ENCODE measurements at places on chromosomes 5 and 9.

GRCh38 chr9:29575219-29575618, 2001.9 kb upstream of the C9orf72 start:
- no peak for DNase-seq

GRCh38 chr5:132434416-132435286, 55.9 kb downstream of the IRF1 start:
- DNase-seq, result no peak

GRCh38 chr9:101636247-101636646, 41.5 kb upstream of the PPP3R2 start:
- no peak for DNase-seq

DNA sequence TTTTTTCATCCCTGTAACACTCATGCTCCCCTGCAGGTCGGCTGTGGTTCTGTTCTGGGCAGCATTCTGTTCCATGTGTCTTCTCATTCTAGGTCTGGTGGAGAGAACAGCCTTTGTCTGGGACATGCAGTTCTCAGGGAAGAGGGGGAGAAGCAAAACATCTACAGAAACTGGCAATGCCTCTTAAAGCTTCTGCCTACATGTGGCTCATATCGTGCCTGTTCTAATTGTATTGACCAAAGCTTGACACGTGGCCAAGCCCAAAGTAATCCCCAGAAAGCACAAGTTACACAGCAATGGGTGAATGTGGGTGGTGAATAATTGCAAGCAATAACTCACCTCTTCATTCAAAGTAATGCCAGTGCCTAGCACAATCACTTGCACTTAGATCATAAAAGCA, 218.2 kb upstream of the IL12B start:
- no peak for DNase-seq

- DNase-seq, result no peak
These were observed 16.1 kb upstream of the TTLL11 start for GRCh38 chr9:122109035-122109813.

- no peak for DNase-seq
These were observed 289.2 kb upstream of the DMRT1 start for GRCh38 chr9:551986-552929.

- DNase-seq, result no peak
These were observed 88.1 kb downstream of the KDM4C start for GRCh38 chr9:6845880-6846279.

DNA sequence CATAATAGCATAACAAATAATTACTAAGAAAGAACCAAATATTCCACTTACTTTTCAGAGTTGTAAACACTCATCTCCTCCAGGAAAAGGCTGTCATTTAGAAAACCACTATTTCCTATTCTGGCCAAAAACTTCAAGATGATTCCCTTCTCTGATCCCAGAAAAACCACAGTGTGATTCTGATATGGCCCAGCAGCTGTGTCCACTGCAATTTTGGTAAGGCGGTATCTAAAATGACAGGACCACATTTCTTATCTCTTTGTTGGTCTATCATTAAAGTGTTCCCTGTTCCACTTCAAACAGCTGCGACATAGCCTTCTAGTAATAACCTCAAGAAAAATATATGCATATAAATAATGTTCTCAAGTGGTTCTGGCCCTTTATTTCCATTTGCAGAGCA, 96.1 kb downstream of the SEMA6A start:
- DNase-seq, result no peak

- no peak for DNase-seq
These were observed 480.0 kb upstream of the C9orf72 start for GRCh38 chr9:28053096-28053777.

- no peak for DNase-seq
These were observed 175.1 kb downstream of the ACER2 start for GRCh38 chr9:19583890-19584289.

GRCh38 chr9:124590889-124591641, 83.9 kb upstream of the NR5A1 start:
- no peak for DNase-seq

GRCh38 chr9:137220317-137221094, 1.5 kb downstream of the RNF208 start:
- no peak for DNase-seq

DNA sequence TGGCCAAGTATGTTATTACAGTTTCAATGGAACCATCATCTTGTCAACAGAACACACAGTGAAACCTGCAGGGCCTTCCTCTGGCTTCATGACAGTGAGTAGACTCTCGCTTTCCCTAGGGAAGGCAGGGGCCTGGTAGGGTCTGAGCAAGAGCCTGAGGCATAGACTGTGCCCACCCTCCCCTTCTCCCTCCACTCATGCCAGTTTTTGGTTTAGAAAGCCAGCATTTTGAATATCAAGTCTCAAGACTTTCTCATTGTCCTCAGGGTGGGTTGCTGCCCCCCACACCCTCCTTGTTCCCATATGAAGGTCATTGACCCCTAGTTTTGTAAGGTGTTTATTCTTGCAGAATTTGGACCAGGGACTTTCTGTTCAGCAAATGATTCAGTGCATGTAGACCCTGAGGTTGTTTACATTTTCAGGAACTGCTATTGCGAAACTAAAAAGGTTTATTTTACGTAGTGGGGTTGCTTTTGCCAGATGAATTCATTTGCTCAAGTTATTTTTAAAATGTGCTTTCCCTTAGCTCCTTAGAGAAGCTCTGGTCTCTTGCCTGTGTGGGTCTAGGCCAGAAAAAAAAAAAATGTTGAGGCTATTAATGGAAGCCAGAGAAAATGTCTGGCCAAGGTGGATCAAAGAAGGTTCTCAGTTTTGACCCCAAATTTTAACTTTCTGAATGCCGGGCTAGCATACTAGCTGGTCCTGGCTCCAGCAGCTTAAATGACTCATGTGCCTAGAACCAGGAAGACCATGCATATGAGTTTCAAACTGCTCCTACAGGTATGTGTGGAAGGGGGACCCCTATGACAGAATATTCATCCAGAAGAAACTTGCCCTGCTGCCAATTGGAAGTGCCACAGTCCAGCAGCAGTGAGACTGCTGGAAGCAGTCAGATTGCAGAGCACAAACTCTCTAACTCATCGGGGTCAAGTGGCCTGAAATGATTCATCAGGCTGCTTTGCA, 10.1 kb upstream of the MOB3B start:
- no peak for DNase-seq

GRCh38 chr5:170627271-170627670, 123.5 kb downstream of the KCNIP1 start:
- DNase-seq, result no peak

GRCh38 chr5:127666043-127666716, 17.3 kb downstream of the CTXN3 start:
- DNase-seq, result no peak

DNA sequence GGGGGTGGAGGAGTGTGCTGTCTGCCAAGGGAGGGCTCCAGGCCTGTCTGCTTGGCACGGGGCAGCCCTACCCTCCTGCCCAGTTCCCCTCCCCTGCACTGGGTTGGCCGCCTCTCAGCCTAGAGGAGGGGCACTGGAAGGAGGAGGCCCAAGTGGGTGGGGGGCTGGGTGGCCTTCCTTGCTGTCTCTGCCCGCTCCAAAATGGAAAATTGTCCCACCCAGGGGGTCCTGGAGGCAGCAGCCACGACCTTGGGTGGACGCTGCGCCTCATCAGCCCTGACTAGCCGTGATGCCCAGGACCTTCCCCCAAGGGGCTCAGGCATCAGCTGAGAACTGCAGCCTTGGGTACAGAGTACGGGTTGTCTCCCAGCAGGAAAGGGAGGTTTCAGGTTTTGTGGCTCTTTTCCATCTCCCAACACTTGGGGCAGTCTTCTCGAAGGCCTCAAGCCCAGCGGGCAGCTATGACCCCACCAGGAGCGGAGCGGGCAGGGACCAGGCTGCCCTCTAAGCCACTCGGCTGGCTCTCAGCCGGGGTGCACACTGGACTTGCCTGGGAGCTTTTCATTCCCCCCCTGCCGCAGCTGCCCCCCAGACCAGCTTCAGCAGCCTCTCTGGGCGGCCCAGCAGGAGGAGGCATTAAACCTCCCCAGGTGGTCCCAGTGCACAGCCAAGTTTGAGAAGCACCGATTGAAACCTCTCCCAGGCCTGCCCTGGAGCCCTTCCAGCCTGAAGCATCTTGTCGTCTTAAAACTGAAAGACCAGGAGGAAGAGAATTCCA, 20.6 kb downstream of the NTNG2 start:
- no peak for DNase-seq

DNA sequence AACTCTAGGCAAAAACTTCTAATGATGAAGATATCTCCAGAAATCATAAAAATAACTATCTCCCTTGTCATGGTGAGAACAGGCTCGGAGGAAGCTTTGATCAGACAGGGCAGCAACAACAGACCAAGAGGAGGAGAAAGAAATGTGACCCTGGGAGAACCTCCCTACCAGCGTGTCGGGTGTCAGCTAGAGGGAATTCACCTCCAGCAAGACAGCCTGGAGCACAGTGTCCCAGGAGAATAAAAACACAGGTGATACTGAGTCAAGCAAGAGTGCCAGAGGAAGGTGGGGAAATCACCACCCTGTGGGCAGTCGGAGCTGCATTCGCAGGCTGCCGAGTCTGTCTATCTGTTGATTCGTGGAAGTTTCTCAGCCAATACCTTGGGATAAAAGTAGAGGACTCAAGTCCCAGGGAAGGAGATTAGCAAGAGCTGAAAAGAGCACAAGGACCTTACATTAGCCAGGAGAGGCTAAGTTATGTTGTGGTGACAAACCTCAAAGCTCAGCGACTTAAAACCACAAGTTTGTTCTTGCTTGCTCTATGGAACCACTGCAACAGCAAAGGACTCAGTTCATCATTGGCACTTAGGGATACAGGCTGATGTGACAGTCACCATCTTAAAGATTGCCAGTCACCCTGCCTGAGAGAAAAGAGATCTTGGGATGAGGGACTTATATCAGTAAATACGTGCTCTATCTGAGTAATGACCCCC, 598.3 kb downstream of the CCDC171 start:
- DNase-seq, result no peak

DNA sequence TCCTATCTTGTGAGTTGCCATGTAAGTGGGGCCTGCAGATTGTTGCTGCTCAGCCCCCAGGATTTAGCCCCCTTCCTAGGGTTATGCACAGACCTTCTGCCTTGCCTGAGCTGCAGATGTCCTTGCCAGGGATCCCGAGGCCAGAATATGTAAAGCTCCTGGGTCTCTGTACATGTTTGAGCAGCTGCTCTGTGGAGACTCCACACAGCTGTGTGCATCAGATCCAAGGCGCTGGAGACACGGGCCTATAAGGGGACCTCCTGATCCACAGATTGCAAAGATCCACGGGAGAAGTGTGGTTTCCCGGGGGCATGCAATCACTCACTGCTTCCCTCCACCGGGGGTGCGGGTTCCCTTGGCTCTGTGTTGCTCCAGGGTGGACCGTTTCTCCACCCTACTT, 28.9 kb downstream of the TAF11L14 start:
- no peak for DNase-seq

- DNase-seq, result no peak
These were observed 828.1 kb upstream of the ZNF608 start for GRCh38 chr5:125574491-125575044.

GRCh38 chr9:81103597-81104471, 585.5 kb downstream of the TLE1 start:
- DNase-seq, result no peak

DNA sequence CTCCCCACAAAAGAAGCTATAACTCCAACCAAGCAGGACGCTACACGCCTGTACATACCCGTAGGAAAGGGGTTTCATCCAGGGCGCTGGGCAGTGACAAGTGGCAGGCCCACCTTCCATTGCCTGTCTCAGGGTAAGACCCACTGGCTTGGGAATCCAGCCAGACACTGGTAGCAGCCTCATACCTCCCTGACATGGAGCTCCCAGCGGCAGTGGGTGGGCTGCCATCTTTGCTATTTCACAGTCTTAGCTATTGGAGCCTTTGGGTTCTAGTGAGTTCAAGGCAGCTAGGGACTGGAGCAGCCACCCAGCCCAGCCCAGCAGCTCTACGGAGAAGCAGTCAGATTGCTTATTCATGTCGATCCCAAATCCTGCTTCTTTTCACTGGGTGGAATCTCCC, 3.4 kb upstream of the IFNA10 start:
- no peak for DNase-seq

DNA sequence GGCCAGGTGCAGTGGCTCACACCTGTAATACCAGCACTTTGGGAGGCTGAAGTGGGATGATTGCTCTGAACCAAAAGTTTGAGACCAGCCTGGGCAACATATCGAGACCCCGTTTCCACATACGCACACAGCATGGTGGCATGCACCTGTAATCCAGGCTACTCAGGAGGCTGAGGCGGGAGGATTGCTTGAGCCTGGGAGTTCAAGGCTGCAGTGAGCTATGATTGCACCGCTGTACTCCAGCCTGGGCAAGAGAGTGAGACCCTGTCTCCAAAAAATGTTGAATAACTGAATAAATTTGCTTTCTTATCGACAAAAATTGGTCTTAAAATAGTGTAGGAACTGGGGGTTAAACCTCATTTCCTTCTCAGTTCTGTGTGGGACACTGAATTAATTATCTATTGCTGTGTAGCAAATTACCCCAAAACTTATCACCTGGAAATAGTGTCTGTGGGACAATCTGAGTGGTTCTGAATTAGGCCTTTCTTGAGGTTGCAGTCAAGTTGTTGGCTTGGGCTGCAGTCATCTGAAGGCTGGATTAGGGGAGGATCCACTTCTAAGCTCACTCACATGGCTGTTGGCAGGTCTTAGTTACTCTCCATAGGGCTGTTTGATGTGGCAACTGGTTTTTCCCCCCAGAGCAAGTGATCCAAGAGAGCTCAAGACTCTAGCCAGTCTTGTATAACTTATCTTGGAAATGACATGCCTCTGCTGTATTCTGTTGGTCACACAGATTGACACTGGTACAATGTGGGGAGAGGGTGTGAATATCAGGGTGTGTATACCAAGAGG, 2.0 kb downstream of the SNX30 start:
- DNase-seq, result no peak

GRCh38 chr5:73357576-73357975, 91.0 kb downstream of the FOXD1 start:
- no peak for DNase-seq
